ENCODE measurements at places on chromosomes 7 and 10.
A peak's percentile ranks its signal among the peaks of the same experiment; 100 is the strongest.

- peaks cover 1% of the 10 kb centered on the region for H3K4me1 ChIP-seq
- peaks cover 5% of the 10 kb centered on the region for H3K36me3 ChIP-seq
- H3K4me3 ChIP-seq, result no peak overlapping the region
Measured at GRCh38 chr10:132715776-132716680, 69.9 kb downstream of the NKX6-2 start.

- DNase-seq, result no peak
- H3K27ac ChIP-seq, result no peak overlapping the region
- H3K27me3 ChIP-seq, result no peaks in the 10 kb centered on the region
- no peaks in the 10 kb centered on the region for H3K36me3 ChIP-seq
- H3K4me3 ChIP-seq, result no peak overlapping the region
Measured at GRCh38 chr10:25104441-25104840, 70.4 kb upstream of the GPR158 start.

- no peak overlapping the region for H3K27ac ChIP-seq
- no peaks in the 10 kb centered on the region for H3K27me3 ChIP-seq
- no peak for DNase-seq
- no peaks in the 10 kb centered on the region for H3K4me1 ChIP-seq
- no peak overlapping the region for H3K4me3 ChIP-seq
- no peaks in the 10 kb centered on the region for H3K36me3 ChIP-seq
Measured at GRCh38 chr7:4247106-4247876, 434.8 kb upstream of the FOXK1 start.

DNA sequence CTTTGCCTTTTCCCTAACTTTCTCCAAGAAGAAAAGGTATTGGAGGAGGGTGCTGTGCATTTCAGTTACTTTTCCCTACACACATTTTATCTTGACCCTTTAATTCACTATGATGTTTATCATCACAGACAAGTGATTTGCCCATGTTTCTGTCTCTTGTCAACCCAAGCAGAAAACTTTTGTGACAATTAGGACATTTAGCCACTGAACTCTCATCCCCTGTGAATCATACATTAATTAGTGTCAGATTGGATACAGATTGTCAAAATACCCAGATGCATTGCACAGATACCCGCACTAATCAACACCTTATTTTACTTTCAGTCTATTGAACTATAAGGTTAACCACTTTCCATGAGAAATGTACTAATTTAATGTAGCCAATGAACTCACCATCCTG lies 912.9 kb downstream of the SORCS1 start:
- no peak overlapping the region for H3K27ac ChIP-seq
- DNase-seq, result no peak
- H3K4me1 ChIP-seq, result no peaks in the 10 kb centered on the region
- no peaks in the 10 kb centered on the region for H3K36me3 ChIP-seq
- no peak overlapping the region for H3K4me3 ChIP-seq

GRCh38 chr10:23445591-23445990 lies 6.7 kb downstream of the OTUD1 start:
- no peak overlapping the region for H3K27ac ChIP-seq
- no peak overlapping the region for H3K4me3 ChIP-seq
- peaks cover 37% of the 10 kb centered on the region for H3K4me1 ChIP-seq
- H3K27me3 ChIP-seq, result no peaks in the 10 kb centered on the region

- H3K36me3 ChIP-seq, result no peaks in the 10 kb centered on the region
- H3K4me1 ChIP-seq, result peaks cover 10% of the 10 kb centered on the region
- H3K27ac ChIP-seq, result peak overlapping the region; percentile 1
Measured at GRCh38 chr7:50653126-50653864, 88.1 kb upstream of the DDC start.

- H3K4me3 ChIP-seq, result peak within 1 kb of the TSS; percentile 48
- DNase-seq, result peak; percentile 46
- no peaks in the 10 kb centered on the region for H3K36me3 ChIP-seq
Measured at GRCh38 chr10:71964098-71964742, at the start of gene CHST3. CHST3 (plus strand) TSS chr10:71964395; CDS start chr10:72005843, 41,448 bp downstream.

- H3K27ac ChIP-seq, result no peak overlapping the region
- H3K4me1 ChIP-seq, result no peaks in the 10 kb centered on the region
- no peak for DNase-seq
Measured at GRCh38 chr10:132514821-132515520, 22.6 kb upstream of the INPP5A start.

- H3K27ac ChIP-seq, result no peak overlapping the region
- no peak for DNase-seq
- no peak overlapping the region for H3K4me3 ChIP-seq
- H3K4me1 ChIP-seq, result no peaks in the 10 kb centered on the region
- no peaks in the 10 kb centered on the region for H3K27me3 ChIP-seq
Measured at GRCh38 chr7:137813541-137813940, 33.2 kb downstream of the DGKI start.

DNA sequence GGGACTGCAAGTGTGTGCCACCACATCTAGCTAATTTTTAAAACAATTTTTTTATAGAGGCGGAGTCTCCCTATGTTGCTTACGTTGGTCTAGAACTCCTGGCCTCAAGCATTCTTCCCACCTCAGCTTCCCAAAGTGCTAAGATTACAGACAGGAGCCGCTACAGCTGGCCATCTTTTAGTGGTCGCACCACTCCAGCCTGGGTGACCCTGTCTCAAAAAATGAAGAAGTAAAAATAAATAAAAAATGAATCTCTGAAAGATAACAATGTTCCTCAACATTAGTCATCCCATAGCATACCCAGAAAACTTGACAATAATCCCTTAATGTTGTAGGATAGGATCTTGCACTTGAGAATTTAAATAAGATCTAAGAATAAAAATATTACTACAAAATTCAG lies 18.2 kb downstream of the WBP1L start:
- no peak overlapping the region for H3K4me3 ChIP-seq
- no peak overlapping the region for H3K27ac ChIP-seq
- H3K4me1 ChIP-seq, result peaks cover 14% of the 10 kb centered on the region
- peaks cover 25% of the 10 kb centered on the region for H3K36me3 ChIP-seq
- H3K27me3 ChIP-seq, result no peaks in the 10 kb centered on the region

- no peak for DNase-seq
- peaks cover 5% of the 10 kb centered on the region for H3K4me1 ChIP-seq
- H3K27ac ChIP-seq, result no peak overlapping the region
- peaks cover 51% of the 10 kb centered on the region for H3K27me3 ChIP-seq
- H3K36me3 ChIP-seq, result no peaks in the 10 kb centered on the region
- peak overlapping the region; percentile 48 for H3K4me3 ChIP-seq
Measured at GRCh38 chr10:71964743-71965515, 734 bp downstream of the CHST3 start.

DNA sequence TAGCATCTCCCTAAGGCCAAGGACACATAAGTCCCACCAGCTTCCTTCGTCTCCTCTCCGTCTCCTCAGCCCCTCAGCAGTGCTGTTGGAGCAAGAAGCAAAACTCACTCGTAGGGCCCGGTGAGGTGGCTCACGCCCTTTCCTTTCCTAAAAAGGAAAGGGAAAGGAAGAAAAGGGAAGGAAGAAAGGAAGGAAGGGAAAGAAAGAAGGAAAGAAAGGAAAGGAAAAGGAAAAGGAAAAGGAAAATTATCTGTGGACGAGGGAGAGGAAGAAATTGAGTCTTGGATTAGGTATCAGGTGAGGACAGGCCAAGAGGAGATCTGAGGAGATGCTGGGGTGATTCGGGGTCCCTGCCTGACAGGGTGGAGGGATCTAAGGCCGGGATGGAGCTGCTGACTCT lies 3.1 kb upstream of the ZNF316 start:
- no peaks in the 10 kb centered on the region for H3K27me3 ChIP-seq
- H3K4me3 ChIP-seq, result no peak overlapping the region
- no peak overlapping the region for H3K27ac ChIP-seq

DNA sequence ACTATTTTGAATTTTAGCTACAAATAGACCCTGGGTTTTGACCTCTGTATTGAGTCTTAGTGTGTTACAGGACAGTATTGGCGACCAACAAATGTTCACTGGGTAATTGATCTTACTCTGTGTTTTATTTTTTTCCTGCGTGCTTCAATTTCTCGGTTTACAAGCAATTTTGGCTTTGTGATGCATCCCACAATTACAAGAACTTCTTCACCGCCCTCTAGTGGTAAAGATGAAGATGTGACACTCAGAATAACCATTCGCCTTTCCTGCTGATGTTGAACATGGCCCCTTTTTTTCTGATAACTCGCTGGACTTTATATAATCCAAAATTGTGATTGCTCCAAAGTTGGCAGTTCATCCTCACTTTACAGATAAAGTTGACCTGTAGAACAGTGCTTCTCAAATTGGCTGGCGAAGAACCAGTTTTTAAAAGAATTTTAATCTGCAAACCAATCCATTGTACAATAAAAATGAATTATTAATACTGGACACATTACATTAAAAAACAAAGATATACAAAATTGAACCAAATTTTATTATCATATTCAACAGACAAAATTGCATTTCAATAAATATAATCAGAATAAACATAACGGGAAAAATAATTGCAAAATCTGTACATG lies 20.2 kb upstream of the SMC3 start:
- no peak overlapping the region for H3K27ac ChIP-seq
- H3K4me3 ChIP-seq, result no peak overlapping the region
- H3K27me3 ChIP-seq, result peaks cover 34% of the 10 kb centered on the region

DNA sequence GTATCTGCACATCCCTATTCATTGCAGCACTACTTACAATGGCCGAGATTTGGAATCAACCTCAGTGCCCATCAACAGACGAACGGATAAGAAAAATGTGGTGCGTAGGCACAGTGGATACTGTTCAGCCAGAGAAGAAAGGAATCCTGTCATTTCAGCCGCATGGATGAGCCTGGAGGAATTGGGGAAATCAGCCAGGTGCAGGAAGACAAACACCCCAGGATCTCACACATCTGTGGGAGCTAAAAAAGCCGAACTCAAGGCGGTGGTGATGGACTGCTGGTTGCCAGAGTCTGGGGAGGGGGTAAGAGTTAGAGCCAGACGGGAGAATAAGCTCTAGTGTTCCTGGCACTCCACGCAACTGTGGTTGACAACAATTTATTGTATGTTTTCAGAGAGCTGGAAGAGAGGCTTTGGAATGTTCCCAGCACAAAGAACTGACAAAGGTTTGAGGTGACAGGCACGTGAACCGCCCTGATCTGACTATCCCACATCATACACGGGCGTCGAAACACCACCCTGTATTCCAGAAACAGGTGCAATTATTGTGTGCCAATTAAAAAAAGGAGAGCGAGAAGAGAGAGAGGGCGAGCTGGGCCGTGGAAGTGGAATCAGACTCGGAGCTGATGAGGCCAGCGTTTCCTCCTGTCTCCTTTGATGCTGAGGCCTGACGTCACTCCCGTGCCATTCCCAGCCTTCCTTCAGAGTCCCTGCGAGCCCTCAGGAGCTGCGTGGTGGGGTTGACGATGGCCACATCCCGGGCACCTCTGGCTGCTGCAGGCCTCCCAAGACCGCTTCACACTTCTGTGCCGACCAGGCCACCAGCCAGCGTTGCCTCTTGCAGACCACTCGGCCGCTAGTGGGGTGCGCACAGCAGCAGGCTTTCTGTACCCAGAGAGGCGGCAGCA lies 189.5 kb downstream of the DNAJB6 start:
- peaks cover 12% of the 10 kb centered on the region for H3K27me3 ChIP-seq
- no peak overlapping the region for H3K27ac ChIP-seq
- H3K4me1 ChIP-seq, result no peaks in the 10 kb centered on the region
- H3K36me3 ChIP-seq, result no peaks in the 10 kb centered on the region
- DNase-seq, result peak; percentile 19

DNA sequence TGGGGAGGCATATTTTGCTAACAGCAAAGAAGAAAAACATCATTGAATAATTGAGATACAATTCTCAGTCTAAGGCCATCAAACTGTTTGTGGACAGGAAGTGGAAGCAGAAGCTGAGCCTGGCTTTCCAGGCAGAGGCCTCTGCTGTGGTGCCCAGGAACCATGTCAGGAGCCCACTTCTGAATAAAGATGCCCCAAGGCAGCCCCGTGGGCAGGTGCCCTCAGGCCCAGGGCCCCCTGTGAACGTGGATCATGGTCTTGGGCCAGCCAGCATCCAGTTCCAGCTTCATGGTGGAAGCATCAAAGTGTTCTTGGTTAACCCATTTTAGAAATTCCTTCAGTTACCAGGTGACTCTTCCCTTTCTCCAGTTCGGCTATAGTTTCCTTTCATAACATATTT lies 346.8 kb downstream of the PTPRN2 start:
- H3K4me1 ChIP-seq, result no peaks in the 10 kb centered on the region
- H3K27me3 ChIP-seq, result no peaks in the 10 kb centered on the region
- DNase-seq, result no peak
- H3K4me3 ChIP-seq, result no peak overlapping the region
- no peaks in the 10 kb centered on the region for H3K36me3 ChIP-seq
- H3K27ac ChIP-seq, result no peak overlapping the region

DNA sequence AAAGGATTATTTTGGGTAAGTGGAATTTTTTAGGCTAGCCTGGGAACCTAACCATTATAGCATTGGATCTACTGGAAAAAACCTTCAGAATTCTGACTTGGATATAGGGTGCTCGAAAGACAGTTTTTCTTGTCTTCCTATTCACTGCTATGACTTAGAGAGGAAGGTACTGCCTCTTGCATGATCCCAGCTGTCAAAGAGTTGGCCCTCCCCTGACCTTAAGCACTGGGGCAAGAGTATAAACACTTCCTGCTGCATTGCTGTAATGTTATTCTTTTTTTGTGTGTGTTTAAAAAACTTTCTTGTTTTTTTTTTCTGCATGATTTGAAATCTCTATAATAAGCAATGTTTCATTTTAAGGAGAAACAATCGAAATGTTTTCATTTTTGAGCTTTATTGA lies 113.0 kb downstream of the LRMDA start:
- no peaks in the 10 kb centered on the region for H3K36me3 ChIP-seq
- no peaks in the 10 kb centered on the region for H3K4me1 ChIP-seq
- DNase-seq, result no peak

- H3K27ac ChIP-seq, result no peak overlapping the region
- no peak overlapping the region for H3K4me3 ChIP-seq
- H3K27me3 ChIP-seq, result no peaks in the 10 kb centered on the region
- DNase-seq, result no peak
- no peaks in the 10 kb centered on the region for H3K36me3 ChIP-seq
Measured at GRCh38 chr10:126930131-126930882, 25.1 kb downstream of the DOCK1 start.

GRCh38 chr10:625333-625696 lies 64.2 kb downstream of the DIP2C start:
- H3K27me3 ChIP-seq, result peaks cover 17% of the 10 kb centered on the region
- peaks cover 2% of the 10 kb centered on the region for H3K4me1 ChIP-seq
- no peak overlapping the region for H3K27ac ChIP-seq

GRCh38 chr7:36794689-36795088 lies 70.4 kb upstream of the AOAH start:
- H3K4me3 ChIP-seq, result no peak overlapping the region
- H3K27ac ChIP-seq, result peak overlapping the region; percentile 8
- H3K27me3 ChIP-seq, result no peaks in the 10 kb centered on the region
- H3K4me1 ChIP-seq, result peaks cover 35% of the 10 kb centered on the region
- no peak for DNase-seq

- no peaks in the 10 kb centered on the region for H3K36me3 ChIP-seq
- peaks cover 6% of the 10 kb centered on the region for H3K4me1 ChIP-seq
- DNase-seq, result no peak
- H3K4me3 ChIP-seq, result no peak overlapping the region
- no peak overlapping the region for H3K27ac ChIP-seq
- peaks cover 3% of the 10 kb centered on the region for H3K27me3 ChIP-seq
Measured at GRCh38 chr10:78539247-78539766, 505.6 kb downstream of the RPS24 start.

Measured in activated naive CD8-positive, alpha-beta T cell treated with anti-CD3 and anti-CD28 coated beads, Interleukin-2, amount 10 ng/mL, durations not matched to agents 7 days and 5 days (primary cell).